Left hindlimb (tissue), 1 donor: ENCODE measurements at places on chromosomes 1 and 21.

DNA sequence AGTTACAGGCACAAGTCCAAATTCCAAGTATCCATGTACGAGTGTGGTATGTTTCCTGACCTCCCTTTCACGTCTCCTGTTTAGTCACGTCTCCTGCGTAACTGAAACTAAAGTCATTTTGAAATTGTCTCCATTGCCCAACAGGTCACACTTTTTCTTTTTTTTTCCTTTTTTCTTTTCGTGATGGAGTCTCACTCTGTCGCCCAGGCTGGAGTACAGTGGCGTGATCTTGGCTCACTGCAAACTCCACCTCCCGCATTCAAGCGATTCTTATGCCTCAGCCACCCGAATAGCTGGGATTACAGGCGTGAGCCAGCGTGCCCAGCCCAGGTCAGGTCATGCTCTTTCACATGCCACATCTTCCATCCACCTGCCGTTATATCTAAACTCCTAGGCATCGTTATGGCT is 38.2 kb downstream of the L1TD1 start:
- no peak for DNase-seq

DNA sequence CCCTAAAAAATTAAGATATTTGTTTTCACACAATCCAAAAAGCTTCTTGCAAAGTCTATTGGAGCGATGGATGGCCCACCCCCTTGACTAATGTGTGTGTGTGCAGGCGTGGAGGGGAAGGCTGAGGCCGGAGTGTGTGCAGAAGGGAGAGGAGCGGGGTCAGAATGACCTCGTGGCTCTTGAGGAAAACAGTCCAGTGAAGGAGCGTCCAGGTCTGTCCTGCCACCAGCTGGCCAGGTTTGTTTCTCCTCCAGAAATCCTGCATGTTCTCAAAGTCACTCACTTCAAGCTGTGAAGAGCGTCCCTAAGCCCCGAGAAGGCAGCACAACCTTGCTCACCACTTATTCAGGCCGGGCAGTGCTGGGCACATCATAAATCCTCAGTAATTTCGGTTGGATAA is 69.5 kb upstream of the SSX2IP start:
- no peak for DNase-seq

- DNase-seq, result peak; percentile 97
These were observed at the start of gene RCOR3 for GRCh38 chr1:211258756-211259637. Gene RCOR3, plus strand, starts transcription at chr1:211259366. Its CDS starts 195 bp downstream, at chr1:211259561.

DNA sequence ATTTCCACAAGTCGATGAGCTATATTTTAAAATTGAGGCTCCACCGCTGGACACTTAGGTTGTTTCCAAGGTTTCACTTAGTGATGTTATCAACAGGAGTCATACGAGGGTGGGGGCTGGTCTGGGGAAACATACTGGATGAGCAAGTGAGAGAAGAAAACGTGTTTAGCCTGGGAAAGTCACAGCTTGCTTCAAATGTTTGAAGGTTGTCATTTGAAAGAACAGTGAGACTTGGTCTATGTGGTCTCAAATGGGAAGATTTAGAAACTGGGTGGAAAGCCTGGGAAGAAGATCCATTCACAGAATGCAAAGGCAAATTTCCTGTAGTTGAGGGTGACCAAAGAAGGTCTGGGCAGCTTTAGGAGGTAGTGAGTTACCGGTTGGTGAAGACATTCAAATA is 9.9 kb upstream of the DYRK1A start:
- DNase-seq, result no peak

- no peak for DNase-seq
These were observed 371.6 kb upstream of the RUNX1 start for GRCh38 chr21:35420656-35421055.

- DNase-seq, result no peak
These were observed 15.1 kb upstream of the PCP4 start for GRCh38 chr21:39852021-39852721.

- DNase-seq, result no peak
These were observed at the start of gene SERPINC1 for GRCh38 chr1:173917149-173917548. Gene SERPINC1, minus strand, starts transcription at chr1:173917327. Its CDS starts 68 bp downstream, at chr1:173917259.

DNA sequence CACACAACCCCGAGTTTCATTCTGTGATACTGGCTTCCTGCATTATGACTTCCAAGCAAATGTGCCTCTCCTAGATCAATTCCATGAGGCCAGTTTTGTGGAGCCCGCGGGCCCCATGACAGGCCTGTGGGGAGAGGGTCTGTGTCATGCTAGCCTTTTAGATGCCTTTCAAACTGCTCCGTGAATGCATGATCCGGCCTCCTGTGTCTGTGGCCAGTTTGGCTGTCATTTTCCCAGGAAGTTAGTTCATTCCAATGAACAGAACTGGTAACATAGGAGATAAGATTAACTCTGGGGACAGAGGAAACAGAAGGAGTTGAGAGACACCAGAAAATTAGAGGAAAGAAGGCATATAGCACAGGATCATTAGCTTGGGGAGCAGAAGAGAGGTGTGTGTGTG is 3.2 kb downstream of the FNDC7 start:
- DNase-seq, result no peak

DNA sequence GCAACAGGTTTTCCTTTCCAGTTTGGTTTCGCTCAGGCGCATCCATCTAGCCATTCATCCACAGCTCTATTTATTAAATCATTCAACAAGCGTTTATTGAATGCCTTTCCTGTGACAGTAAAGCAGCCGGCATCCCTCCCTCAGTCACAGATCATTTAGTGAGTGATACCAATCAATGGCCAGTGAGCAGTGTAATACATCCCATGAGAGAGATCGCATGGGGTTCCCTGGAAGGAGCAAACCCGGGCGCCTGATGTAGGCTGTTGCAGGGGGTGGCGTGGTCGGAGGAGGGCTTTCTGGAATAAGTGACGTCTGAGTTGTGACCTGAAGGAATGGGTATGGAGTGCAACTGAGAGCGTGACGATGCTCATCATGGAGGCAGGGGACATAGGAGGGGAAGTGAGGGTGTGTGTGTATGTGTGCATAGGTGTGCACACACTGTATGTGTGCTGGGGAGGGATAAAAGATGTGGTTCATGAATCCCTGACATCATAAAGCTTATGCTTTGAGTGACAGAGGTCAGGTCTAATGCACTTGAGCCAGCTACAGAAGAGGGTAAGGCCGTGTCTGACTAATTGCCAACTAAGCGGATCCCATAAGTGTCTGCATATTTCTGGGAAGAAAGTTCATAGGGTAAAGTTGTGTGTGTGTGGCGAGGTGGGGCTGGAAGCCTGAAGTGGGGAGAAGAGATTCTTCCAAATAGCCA is 6.6 kb downstream of the FCMR start:
- DNase-seq, result no peak

DNA sequence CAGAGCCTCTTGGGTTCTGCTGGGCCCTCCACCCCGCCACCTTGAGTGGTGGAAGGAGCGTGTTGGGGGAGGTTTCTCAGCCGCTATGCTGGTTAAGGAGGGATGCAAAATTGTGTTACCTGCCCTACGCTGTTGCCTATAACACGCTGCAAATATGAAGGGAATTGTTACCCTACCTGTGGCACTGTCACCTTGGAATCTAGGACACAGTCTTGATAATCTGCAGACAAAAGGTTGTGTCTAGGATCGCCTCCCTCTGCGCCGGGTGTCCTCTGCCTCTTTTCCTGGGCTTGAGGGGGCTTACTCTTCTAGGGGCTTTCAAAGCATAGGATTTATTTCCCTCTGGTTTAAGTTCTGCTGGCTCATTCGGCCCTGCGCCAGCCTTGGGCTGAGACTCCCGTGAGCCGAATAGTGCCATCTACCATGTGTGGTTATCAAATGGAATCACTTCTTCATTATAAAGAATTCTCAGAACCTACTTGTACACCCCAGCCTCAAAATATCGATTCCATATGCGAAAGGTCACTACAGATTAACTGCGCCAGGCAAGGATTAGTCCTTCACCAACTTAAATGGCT is 697 bp downstream of the SLC22A15 start:
- DNase-seq, result no peak

GRCh38 chr1:33117440-33118085 is 36.6 kb downstream of the AZIN2 start:
- no peak for DNase-seq

DNA sequence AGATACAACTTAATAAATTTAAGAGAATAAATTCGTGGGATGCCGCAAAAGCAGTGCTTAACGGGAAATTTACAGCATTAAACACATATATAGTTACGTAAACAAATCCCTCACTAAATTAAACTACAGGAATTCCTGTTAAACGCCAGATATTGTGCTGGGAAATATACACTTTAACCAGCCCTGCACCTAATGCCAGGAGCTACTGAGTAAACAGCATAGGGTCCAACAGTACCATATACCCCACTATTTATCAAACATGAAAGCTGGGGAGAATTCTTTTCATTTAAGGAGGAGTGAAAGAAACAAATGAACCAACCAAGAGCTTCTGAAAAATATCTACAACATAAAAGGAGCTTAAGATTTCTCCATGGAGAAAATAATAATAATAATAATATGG is 11.7 kb downstream of the FRRS1 start:
- no peak for DNase-seq

- no peak for DNase-seq
These were observed 56.8 kb downstream of the DESI2 start for GRCh38 chr1:244709476-244710368.

- peak; percentile 51 for DNase-seq
These were observed 115.4 kb downstream of the TRABD2B start for GRCh38 chr1:47881505-47882442.

GRCh38 chr1:109592916-109593315 is 26.5 kb downstream of the GNAT2 start:
- no peak for DNase-seq

- DNase-seq, result no peak
These were observed 50.7 kb upstream of the KCNE2 start for GRCh38 chr21:34313116-34313515.

DNA sequence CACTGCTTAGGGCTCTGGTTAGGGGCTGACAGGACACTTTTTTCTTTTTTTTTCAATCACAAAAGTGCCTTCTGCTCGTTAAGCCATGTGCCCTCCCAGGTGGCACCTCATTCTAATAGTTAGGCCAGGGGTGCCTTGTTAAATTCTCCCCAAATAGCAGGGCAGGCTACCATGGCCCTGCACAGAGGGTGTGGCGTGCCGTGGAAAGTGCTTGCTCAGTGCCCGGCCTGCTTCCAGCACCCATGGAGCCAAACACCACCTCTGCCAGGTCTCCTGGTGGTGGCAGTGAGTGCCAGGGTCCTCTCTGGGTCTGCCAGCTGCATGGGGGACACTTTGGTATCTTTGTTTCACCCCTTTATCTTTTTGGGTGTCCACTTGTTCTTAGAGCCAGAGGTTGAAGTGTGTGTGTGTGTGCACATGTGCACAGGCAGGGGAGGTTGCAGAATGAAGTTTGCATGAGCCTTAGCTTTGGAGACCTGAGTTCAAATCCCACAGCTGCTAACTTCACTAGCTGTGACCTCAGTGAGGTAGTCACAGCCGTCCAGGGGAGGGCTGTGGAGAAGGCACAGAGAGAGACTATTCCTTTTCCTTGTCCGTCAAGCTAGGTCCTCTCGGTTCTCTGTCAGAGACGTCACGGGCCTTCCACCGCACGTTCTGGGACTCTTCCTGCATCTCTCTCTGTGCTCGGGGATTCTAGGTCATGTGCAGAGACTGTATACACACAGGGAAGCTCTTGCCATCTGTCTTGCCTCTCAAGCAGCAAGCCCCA is 39.9 kb upstream of the CSF3R start:
- DNase-seq, result no peak

DNA sequence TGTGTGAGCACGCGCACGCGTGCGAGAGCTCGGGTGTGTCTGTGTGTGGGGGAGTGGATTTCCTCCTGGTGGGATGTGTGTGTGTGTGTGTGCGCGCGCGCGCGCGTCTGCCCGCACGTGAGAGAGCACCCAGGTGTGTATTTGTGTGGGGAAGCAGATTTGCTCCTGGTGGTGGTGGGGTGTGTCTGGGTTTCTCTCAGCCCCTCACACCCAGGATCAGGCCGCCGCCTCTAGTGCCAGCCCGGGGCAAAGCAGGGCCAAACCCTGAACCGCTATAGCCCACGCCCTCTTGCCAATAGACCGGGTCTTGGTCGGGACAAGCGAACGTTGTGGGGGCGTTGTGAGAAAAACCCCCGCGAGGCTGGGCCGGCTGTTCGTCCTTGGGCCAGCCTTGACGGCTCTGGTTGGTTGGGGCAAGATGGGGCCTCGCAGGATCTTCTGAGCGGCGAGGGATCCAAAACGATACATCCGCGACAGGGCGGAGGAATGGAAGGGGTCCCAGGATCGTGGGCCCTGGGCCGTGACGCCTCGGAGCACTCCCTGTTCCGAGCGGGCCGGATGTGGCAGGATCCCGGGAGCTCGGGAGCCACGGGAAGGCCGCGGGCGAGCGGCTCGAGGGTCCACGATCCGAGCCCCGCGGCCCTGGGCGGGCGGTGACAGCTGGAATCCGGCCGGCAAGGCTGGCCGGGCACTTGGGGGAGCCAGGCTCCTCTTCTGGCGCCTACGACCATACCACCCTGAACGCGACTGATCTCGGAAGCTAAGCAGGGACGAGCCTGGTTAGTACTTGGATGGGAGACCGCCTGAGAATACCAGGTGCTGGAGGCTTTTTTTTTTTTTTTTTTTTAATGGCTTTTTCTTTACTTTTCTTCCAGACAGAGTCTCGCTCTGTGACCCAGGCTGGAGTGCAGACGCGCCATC is 68.2 kb downstream of the RNF187 start:
- no peak for DNase-seq

DNA sequence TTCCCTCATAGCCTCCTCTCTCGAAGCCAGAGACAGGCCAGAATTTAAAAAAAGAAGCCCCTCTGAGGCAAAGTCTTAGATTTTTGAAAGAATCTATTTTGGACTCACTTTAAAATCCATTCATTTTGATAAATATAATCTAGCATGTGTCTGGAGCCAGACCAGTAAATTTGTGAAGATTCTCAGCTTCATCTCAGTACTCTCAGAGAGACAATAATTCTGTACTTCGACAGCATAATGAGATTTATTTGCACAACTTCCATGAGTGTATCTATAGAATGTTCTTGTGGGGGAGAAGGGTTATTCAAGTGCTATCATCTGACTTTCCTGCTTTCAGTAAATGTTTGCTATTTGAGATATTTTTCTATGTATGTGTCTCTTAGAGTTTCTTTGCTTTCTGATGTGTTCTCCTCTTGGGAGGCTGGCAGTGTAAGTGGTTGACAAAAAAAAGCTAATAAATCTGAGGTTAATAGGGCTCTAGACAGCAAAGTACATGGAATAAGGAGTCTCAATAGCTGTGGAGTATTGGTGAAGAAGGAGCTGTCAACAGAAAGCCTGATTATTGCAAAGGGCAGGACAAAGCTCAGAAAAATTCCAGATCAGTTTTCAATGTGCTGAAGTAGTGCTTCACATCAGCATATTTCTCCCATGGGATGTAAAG is 223.0 kb downstream of the PTBP2 start:
- DNase-seq, result no peak
